ENCODE measurements at places on chromosomes 1 and 21. TPM values are rescaled to one million over a fixed set of nuclear protein-coding genes. Genes with fewer than 3 reads are reported as not detected.

- H3K4me1 ChIP-seq = no peaks in the 10 kb centered on the region
- H3K27me3 ChIP-seq = no peaks in the 10 kb centered on the region
- no peak for DNase-seq
- no peak overlapping the region for H3K27ac ChIP-seq
These were observed 6.2 kb downstream of the LRRC3 start for GRCh38 chr21:44461464-44462001.

DNA sequence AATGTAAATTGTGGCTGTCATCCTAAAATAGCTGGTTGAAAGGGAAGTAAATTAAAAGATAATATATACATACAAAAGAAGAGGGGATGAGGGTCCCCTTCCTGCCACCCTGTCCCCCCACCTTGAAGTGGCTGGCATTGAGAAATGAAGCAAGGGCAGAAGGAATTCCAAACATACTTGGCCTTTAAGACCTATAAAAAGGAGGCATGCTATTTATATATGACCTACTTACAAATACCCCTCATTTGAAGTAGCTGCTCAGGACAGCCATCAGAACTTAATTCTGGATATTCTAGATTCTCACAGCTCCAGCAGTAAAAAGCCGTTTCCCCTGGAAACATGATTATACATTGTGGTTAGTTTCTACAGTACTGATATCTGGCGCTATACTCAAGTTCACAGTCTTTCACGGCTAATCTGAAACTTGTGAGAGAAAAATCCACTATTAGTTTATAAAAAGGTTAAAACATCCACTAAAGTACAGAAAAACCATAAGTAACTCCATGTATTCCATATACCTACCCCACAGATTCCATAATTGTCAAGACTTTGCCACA, 9.6 kb upstream of the MAP10 start:
- no peaks in the 10 kb centered on the region for H3K4me1 ChIP-seq
- no peaks in the 10 kb centered on the region for H3K36me3 ChIP-seq
- H3K27ac ChIP-seq = no peak overlapping the region
- H3K4me3 ChIP-seq = no peak overlapping the region
- DNase-seq = no peak
- H3K27me3 ChIP-seq = no peaks in the 10 kb centered on the region

DNA sequence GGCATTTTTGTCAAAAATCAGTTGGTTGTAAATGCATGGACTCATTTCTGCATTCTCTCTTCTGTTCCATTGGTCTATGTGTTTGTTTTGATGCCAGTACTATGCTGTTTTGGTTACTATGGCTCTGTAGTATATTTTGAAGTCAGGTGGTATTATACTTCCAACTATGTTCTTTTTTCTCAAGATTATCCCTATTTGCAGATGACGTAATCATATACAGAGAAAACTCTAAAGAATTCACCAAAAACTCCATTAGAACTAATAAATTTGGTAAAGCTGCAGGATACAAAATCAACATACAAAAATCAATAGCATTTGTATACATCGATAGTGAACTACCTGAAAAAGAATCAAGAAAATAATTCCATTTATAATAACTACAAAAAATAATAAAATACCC, 253.1 kb upstream of the NEGR1 start:
- DNase-seq = no peak
- no peaks in the 10 kb centered on the region for H3K4me1 ChIP-seq
- H3K4me3 ChIP-seq = no peak overlapping the region

DNA sequence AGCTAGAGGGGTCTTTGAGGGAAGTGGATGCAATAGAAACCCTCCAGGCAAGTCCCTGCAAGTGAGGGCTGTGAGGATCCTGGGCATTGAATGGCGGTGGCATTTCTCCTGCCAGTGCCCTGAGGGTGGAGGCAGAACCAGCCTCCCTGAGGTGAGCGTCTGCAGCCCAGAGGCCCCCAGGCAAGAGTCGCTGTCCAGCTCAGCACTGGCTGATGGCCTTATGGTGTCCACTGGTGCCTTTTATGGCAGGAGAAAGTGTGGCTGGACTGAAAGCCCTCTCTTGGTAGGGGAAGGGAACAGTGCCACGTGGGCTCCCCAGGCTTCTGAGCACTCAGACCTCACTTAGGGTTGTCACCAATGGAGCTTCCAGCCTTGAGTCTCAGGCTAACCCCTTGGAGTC, 77.3 kb downstream of the SH3BGR start:
- no peak for DNase-seq
- peaks cover 17% of the 10 kb centered on the region for H3K4me1 ChIP-seq
- H3K4me3 ChIP-seq = no peak overlapping the region

GRCh38 chr1:24186711-24186992, 437 bp downstream of the IFNLR1 start:
- no peaks in the 10 kb centered on the region for H3K27me3 ChIP-seq
- peaks cover 9% of the 10 kb centered on the region for H3K4me1 ChIP-seq
- no peak for DNase-seq
- peak overlapping the region; percentile 62 for H3K4me3 ChIP-seq
- H3K27ac ChIP-seq = peak overlapping the region; percentile 88
- no peaks in the 10 kb centered on the region for H3K36me3 ChIP-seq

GRCh38 chr1:173410133-173410793, 66.9 kb upstream of the PRDX6 start:
- no peak for DNase-seq
- H3K27ac ChIP-seq = no peak overlapping the region
- no peak overlapping the region for H3K4me3 ChIP-seq

- no peak overlapping the region for H3K27ac ChIP-seq
- H3K4me1 ChIP-seq = peaks cover 21% of the 10 kb centered on the region
- no peaks in the 10 kb centered on the region for H3K27me3 ChIP-seq
These were observed 57.9 kb downstream of the UCK2 start for GRCh38 chr1:165885305-165885694.

Gene IVL
- total RNA-seq = not detected

Gene KRTAP10-4
- not detected for total RNA-seq

Gene HSD3B1
- not detected for total RNA-seq

Gene FAM72A
- not detected for total RNA-seq
